ENCODE measurements at places on chromosomes 2 and 18.

DNA sequence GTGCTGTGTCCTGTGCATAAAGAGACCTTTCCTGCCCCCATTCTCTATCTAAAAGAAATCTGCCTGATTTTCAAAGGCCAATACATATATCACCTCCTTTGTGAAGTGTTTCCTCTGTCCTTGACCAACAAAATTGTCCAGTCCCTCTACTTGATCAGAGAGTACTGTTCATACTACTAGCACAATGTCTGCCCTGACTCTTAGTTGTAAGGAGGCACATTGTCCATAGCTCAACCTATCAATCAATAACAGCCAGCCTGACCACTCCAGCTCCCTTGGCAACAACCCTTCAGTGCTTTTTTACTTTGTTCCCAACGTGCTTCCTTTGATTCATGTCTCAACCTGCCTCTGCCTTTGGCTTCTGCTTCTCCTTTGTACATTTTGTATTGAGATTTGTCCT is 398.9 kb downstream of the TRIB2 start:
- DNase-seq: no peak

- DNase-seq: no peak
Observed at GRCh38 chr2:73156539-73157124, 43.9 kb upstream of the RAB11FIP5 start.

GRCh38 chr2:29607038-29607420 is 314.4 kb downstream of the ALK start:
- no peak for DNase-seq

DNA sequence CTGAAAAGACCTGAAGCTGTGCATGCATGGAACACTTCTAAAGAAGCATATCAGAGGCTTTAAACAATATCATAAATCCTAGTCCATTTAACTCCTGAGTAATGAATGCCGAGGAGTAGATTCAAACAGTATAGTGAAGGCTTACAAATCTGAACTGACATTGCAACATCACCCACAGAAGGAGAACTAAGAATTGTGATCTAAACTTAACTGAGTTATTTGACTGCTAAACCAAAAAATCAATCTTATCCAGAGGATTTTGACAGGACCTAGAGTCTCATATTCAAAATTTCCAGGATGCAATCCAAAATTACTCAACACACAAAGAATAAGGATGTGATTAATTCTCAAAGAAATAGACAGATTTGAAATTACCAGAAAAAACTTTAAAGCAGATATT is 181.0 kb downstream of the SLC39A10 start:
- no peak for DNase-seq

- no peak for DNase-seq
Observed at GRCh38 chr2:25512707-25513106, 160.7 kb downstream of the DTNB start.

DNA sequence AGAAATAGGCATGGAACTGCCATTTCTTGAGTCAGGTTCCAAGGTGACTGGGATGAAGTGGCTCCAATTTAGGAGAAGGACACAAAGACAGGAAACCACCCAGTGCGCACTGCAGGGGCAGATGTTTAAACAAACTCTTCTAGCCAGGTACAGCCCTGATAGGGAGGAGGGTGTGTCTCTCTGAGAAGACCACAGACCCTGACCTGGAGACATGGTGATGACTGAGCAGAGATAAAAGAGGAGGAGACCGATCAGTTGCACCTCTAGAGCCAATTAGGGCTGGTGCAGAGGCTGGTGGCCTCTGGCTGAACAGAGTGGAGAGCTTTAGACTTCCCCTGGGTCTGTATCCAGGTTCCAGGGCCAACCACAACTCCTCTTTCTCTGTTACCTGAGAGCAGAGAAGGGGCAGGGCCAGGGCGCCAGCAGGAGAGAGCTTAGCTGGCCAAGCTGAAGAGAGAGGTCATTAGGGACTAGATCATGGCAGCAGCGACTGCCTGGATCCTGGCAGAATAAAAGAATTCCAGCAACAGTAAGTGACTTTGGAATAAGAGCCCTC is 5.4 kb upstream of the SPOPL start:
- no peak for DNase-seq

DNA sequence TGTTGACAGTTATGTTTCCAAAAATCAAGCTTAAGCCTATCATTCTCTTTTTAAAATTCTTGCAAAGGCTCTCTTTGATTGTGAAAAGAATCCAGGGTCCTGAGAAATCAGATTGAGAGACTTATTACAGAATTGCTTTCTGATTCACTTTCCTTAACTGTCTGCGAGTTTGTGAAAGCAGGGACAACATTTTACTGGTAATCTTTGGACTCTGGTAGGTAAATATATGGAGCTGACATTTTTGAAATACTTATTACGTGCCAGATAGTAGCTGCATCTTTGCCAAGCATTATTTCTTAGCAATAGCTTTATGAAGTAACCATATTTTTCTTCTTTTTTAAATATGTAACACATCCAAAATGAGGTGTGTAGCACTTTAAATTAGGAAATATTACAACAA is 570.9 kb downstream of the CMPK2 start:
- DNase-seq: no peak

DNA sequence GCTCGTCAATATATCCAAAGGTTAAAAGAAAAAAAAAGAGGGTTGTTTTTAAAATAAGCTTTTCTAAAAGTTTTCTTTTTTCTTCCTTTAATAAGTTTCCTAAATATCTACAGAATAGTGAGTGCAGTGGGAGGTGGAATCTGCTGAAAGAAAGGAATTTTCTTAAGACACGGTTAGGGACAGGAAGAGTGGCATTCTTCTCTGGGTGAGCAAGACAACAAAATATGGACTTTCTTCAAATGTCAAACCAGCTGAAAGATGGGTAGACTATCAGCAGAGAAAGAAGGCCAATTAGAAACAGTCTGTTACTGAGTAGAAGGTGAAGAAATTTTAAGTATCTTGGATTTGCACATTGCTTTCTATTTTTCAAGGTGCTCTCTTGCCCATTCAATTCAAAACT is 222.7 kb upstream of the PIK3C3 start:
- no peak for DNase-seq

DNA sequence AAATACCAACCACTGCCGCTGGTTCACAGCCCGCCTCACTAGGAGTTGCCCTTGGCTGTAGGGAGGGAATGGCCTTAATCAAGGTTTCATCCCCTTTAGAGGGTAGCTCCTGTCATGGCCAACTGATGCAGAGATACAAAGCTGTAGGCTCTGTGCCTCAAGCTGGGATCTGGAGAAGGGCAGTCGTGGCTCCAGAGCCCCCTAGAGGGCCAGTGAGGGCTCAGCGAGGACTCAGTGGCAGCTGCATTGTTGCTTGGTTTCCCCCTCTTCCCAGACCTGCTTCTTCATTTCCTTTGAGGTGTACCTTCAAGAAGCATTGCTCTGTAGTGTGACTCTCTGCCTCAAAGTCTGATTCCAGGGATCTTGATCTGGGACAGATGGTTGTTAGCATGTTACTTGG is 302.1 kb downstream of the LPIN1 start:
- DNase-seq: no peak

DNA sequence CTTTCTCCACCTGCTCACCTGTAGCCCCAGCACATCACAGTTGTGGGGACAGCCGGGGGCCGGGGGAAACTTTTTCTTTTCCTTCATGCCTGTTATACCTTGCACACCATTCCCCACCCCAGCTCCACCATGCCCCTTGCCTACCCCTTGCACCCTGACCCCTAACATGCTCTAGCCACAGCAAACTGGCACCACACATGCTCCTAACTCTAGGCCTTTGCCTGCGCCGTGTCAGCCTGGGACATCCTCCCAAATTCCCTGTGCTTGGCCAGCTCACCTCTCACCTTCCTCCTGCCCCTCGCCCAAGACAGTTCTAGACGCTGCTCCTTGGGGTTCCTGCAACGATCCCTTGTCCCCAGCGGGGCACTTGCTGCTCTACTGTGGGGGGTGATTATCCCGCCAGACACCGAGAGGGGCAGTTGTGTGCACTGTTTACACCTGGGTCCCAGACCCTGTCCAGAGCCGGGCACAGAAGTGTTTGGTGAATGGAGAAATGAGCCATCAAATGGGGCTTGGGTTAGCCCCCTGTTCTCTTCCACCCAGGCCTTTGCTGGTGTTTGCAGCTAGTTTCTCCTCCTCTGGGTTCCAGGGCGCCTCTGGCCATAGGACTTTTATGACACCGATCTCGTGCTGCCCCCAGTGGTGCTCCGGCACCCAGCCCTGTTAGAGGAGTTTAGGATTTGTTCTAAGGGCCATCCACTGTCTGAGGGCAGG is 129.8 kb downstream of the CTIF start:
- no peak for DNase-seq

DNA sequence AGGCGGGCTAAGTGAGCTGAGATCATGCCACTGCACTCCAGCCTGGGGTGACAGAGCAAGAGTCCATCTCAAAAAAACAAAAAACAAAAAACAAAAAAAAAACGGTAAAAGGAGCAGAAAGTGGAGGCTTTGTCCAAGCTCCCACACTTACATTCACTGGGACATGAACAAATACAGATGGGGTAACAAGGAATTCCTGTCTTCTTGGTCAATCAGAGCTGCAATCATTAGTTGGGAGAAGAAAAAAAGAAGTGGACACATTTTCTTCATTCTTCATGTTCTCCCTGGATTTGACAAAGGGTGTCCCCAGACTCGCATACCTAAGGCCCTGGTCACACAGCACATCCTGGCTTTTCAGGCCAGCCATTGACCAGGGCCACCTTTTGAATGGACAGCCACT is 124.6 kb downstream of the SOCS6 start:
- DNase-seq: no peak

GRCh38 chr2:206477296-206477695 is 34.0 kb downstream of the ADAM23 start:
- DNase-seq: no peak

GRCh38 chr2:42653908-42654445 is 85.5 kb downstream of the MTA3 start:
- DNase-seq: no peak

DNA sequence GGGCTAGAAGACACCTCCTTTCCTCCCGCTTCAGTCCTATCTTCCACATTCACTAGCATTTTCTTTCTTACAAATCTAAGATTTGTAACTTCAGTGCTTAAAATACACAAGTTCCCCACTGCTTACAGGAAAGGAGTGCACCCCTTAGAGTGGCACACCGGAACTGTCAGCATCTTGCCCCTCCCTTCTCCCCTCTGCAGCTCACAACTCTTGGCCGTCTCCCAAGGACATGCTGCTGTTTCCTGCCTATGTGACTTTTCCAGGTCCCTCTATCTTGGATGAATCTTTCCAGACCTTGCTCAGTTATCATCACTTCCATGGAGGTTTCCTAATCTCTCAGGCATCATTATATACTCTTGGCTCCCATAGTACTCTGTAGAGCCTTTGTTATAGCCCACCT is 334.8 kb downstream of the CELF4 start:
- DNase-seq: no peak

GRCh38 chr2:62178741-62179271 is 17.1 kb upstream of the B3GNT2 start:
- no peak for DNase-seq

- DNase-seq: no peak
Observed at GRCh38 chr2:133287709-133288108, 280.6 kb downstream of the NCKAP5 start.

DNA sequence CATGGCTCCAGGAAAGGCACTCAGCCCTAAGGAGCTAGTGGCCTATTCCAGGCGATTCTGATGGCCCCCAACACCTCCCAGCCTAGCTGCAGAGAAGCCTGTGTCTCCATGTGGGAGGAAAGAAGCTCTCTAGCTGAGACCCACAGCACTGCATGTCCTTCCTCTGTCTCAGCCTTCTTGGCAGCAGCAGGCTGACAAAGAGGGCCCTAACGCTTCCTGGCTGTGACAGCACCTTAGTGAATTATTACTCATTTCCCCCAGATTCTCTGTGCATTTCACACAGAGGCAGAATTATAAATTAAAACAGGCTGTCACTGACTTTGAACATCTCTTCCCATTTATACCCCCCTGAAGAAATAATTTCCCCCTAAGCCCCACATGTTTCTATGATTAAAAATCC is 206.8 kb downstream of the CLIP4 start:
- no peak for DNase-seq

DNA sequence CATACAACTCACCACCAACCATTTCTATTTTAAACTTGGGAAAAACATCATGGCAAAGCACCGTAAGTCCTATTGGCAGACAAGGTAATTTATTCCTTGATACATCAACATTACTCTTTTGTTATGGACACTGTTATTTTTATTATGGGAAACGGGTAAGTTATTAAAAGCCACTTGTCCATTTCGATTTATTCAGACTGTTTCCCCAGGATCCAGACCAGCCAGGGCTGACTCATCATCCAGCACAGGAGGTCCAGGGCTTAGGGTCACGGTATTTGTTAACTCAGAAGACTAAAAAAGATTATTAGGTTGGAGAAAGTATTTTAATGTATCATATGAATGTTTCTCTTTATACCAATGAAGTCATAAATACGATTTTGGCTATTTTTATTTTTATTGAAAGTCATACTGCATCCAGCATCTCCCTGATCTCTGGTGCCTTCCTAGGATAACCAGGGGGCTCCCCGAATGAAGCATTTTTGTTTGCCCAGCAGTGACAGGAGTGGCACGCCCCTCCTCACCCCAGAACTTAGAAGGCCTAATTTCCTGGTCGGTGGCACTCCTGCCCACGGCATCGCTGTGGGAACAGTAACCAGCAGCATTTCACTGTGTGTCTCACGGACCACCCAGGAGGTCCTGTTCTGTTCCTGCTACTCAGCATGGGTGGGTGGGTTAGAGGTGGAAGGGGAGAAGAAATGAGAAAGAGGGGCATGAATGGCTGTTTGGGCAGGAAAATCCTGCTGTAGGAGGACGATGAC is 446.1 kb downstream of the EIPR1 start:
- DNase-seq: no peak

DNA sequence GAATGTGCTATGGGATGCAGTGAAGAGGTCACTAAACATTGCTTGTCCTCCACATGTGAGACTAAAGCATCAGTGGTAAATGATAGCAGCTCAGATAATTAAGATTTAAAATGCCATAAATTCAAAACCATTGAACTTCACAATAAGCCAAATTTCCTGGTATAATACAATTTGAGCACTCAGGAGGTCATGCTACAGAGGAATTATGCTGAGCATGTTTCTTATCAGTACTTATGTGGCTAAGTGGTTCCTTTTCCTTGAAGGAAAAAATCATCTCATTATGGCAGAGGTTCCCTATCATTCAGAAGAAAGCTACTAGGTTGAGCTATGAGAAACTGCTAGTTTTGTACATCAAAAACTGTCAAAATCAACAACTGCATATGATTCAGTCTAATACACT is 156.6 kb downstream of the AGPS start:
- DNase-seq: no peak

DNA sequence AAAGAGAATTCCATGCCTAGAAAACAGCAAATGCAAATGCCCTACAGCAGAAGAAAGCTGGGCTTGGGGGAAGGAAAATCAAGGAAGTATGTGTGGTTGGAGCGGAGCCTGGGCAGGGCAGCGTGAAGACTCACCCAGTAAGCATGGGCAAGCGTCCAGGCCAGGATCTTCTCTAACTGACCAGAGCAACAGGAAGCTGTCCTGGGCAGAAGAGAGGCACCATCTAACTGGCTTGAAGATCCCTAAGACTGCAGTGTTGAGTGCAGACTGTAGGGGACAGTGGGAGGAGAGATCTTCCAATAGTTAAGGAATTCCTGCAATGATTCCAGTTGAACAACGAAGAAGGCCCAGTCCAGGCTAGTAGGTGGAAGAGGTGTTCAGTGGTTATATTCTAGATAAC is 57.9 kb downstream of the NXPH2 start:
- no peak for DNase-seq

- no peak for DNase-seq
Observed at GRCh38 chr18:78778651-78779050, 201.0 kb upstream of the SALL3 start.

GRCh38 chr18:59752666-59753065 is 55.4 kb upstream of the CCBE1 start:
- no peak for DNase-seq

- DNase-seq: no peak
Observed at GRCh38 chr2:58957188-58957840, 716.2 kb upstream of the FANCL start.

GRCh38 chr2:227153758-227154486 is 10.1 kb downstream of the COL4A4 start:
- no peak for DNase-seq
